ENCODE measurements at places on chromosomes 2 and 18. TPM values are rescaled to one million over a fixed set of nuclear protein-coding genes. Genes with fewer than 3 reads are reported as not detected.
A peak's percentile ranks its signal among the peaks of the same experiment; 100 is the strongest.

DNA sequence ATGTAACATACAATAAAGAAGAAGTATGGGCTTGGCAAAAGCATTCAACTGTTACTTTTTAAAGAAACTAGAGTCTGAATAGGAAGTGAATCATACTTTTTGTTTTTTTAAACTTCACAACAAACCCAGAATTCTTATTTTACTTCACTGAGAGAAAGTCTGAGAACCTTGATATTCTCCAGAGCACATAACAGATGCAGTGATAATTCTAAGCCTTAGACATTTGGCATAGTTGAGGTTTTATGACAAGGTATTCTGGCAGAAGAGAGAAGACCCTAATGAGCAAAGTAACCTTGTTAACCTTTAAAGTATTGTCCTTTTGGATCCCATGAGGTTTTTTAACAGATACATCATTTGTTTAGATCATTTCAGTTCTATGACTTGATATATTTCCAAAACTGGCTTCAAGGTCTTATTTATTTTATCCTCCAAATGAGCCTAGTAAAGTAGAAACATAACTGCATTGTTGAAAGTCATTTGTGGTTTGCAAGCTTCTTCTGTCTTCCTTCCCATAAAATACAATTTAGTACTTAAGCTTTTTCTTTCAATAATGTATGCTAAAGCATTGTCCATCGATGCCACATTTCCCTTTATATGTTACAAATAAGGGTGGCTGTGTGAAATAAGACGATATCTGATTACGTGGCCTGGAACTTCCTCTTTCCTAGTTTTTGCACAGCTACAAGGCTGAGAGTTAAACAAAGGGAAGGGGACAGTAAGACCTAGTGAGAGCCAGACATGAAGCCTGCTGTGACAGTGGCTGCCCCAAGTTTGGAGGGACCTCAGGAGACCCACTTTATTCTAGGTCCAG is 86.1 kb upstream of the ITPRID2 start:
- H3K36me3 ChIP-seq = no peaks in the 10 kb centered on the region
- no peak overlapping the region for H3K27ac ChIP-seq
- H3K27me3 ChIP-seq = no peaks in the 10 kb centered on the region
- peaks cover under 1% of the 10 kb centered on the region for H3K4me1 ChIP-seq
- H3K4me3 ChIP-seq = no peak overlapping the region
- no peak for DNase-seq

The C18orf54 gene
- 31.9 TPM for total RNA-seq

The DNAJC5G gene
- not detected for total RNA-seq

The C2orf80 gene
- not detected for total RNA-seq

The LYPD6B gene
- total RNA-seq = 12.8 TPM

The KRTCAP3 gene
- 25.9 TPM for total RNA-seq

GRCh38 chr2:156590085-156590739 is 154.0 kb downstream of the GPD2 start:
- no peak overlapping the region for H3K4me3 ChIP-seq
- H3K27ac ChIP-seq = no peak overlapping the region
- no peaks in the 10 kb centered on the region for H3K27me3 ChIP-seq
- peaks cover 15% of the 10 kb centered on the region for H3K4me1 ChIP-seq
- no peak for DNase-seq
- H3K36me3 ChIP-seq = no peaks in the 10 kb centered on the region

The UNC80 gene
- total RNA-seq = 0.55 TPM

GRCh38 chr2:29066271-29066860 is 8.0 kb downstream of the PCARE start:
- no peak overlapping the region for H3K4me3 ChIP-seq
- no peaks in the 10 kb centered on the region for H3K36me3 ChIP-seq
- no peaks in the 10 kb centered on the region for H3K27me3 ChIP-seq
- DNase-seq = no peak
- no peak overlapping the region for H3K27ac ChIP-seq

DNA sequence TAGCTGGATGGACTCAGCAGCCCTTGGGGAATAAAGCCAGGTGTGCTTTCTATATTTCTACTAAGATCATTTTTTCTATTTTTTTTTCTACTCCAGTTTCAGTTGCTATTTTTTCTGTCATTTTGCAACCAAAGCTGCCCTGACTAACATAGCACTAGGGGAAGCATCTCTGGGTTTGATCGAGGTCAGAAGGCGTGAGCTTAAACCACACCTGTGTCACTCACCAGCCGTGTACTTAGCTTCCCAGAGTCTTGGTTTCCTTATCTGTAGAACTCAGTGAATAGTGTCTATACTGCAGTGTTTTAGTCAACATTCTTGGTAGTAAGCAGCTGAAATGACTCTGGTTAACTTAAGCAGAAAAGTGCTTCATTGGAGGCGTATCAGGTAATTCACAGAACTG is 489.6 kb upstream of the SPRED2 start:
- H3K4me1 ChIP-seq = peaks cover 3% of the 10 kb centered on the region
- no peak overlapping the region for H3K4me3 ChIP-seq
- no peaks in the 10 kb centered on the region for H3K27me3 ChIP-seq
- no peak for DNase-seq

The CYP1B1 gene
- total RNA-seq = 2.4 TPM

DNA sequence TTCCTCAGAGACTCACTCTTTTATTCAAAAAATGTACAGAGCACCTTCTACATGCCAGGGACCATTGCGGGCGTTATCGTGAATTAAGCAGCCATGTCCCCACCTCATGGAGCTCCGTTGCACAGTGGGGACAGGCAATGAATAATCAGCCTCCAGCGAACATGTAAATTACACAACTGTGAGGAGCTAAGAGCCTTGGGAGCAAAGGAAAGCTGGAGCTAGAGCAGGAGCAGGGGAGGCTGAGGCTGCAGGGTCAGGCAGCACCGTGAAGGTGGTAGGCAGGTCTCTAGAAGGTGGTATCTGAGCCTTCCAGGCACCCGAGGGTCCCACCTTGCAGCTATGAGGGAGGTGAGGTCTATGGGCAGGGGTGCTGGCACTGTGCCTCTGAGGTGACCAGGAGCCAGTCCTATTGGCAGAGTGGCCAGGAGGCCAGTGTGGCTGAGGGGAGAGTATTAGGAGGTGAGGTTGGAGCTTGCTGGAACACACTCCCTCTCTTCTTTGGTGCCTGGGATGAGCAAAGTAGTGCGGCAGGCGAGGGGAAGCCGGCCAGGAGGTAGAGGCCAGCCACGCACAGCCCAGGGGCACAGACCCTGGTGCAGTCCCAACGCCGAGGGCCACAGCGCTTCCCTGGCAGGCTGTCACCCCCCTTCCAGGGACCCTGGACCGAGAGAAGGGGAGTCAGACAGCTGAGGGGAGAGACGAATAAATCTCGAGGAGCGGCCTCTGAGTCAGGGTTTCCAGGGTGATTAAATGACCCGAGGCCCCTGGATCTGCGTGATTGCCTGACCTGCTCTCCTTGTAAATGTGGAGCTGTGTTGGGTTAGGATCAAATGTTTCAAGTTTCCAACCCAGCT is 167.3 kb downstream of the SEPTIN10 start:
- H3K4me3 ChIP-seq = no peak overlapping the region
- peak; percentile 24 for DNase-seq
- no peaks in the 10 kb centered on the region for H3K27me3 ChIP-seq
- H3K36me3 ChIP-seq = no peaks in the 10 kb centered on the region
- H3K27ac ChIP-seq = peak overlapping the region; percentile 41

- DNase-seq = no peak
- H3K4me3 ChIP-seq = no peak overlapping the region
- peaks cover 20% of the 10 kb centered on the region for H3K4me1 ChIP-seq
Measured at GRCh38 chr2:237747189-237747588, 51.4 kb upstream of the RBM44 start.

- no peaks in the 10 kb centered on the region for H3K4me1 ChIP-seq
- H3K27me3 ChIP-seq = no peaks in the 10 kb centered on the region
- no peak overlapping the region for H3K27ac ChIP-seq
- no peak overlapping the region for H3K4me3 ChIP-seq
- DNase-seq = no peak
- no peaks in the 10 kb centered on the region for H3K36me3 ChIP-seq
Measured at GRCh38 chr2:71552861-71553301, 99.5 kb downstream of the DYSF start.

The NXPH2 gene
- 3.1 TPM for total RNA-seq

The ABCB11 gene
- total RNA-seq = 0.04 TPM

The SERPINB13 gene
- not detected for total RNA-seq

GRCh38 chr2:197236159-197236558 is 74.4 kb downstream of the ANKRD44 start:
- H3K27me3 ChIP-seq = no peaks in the 10 kb centered on the region
- no peak overlapping the region for H3K27ac ChIP-seq
- no peaks in the 10 kb centered on the region for H3K36me3 ChIP-seq
- no peak for DNase-seq
- no peak overlapping the region for H3K4me3 ChIP-seq
- H3K4me1 ChIP-seq = peaks cover 3% of the 10 kb centered on the region

- H3K27me3 ChIP-seq = peaks cover 64% of the 10 kb centered on the region
- H3K27ac ChIP-seq = no peak overlapping the region
- H3K4me3 ChIP-seq = peak overlapping the region; percentile 88
Measured at GRCh38 chr2:74507926-74508520, 528 bp upstream of the PCGF1 start.

Measured in endodermal cell (in vitro differentiated cells).